A673 (cell line): ENCODE measurements at places on chromosomes 2 and 18. TPM values are rescaled to one million over a fixed set of nuclear protein-coding genes. Genes with fewer than 3 reads are reported as not detected.

The ANKRD62 gene
- not detected in 2 replicates for total RNA-seq

The MC5R gene
- total RNA-seq = not detected in 2 replicates

The IFT172 gene
- 42.2 and 50.4 TPM in 2 replicates for total RNA-seq

The CNTNAP5 gene
- total RNA-seq = not detected in 2 replicates

The ZSWIM2 gene
- total RNA-seq = not detected in 2 replicates

The LIMS2 gene
- total RNA-seq = 1.2 and 1.5 TPM in 2 replicates

The B4GALT6 gene
- total RNA-seq = 5.7 and 6.0 TPM in 2 replicates

The ACVR1C gene
- 0.13 TPM in 1 of 2 replicates, not detected in the other for total RNA-seq

The RND3 gene
- total RNA-seq = 10.2 and 15.0 TPM in 2 replicates

The BOLL gene
- not detected in 2 replicates for total RNA-seq

The GRB14 gene
- total RNA-seq = 0.55 and 0.73 TPM in 2 replicates

The PROKR1 gene
- total RNA-seq = 15.7 and 19.6 TPM in 2 replicates

The TRIB2 gene
- total RNA-seq = 92.3 and 100.0 TPM in 2 replicates

The ALPG gene
- not detected in 2 replicates for total RNA-seq

The L3MBTL4 gene
- not detected in 2 replicates for total RNA-seq

The FAM161A gene
- 12.8 and 14.9 TPM in 2 replicates for total RNA-seq

The LYG2 gene
- total RNA-seq = not detected in 2 replicates

The REV1 gene
- total RNA-seq = 38.1 and 41.2 TPM in 2 replicates

The ASPRV1 gene
- 0.59 and 0.73 TPM in 2 replicates for total RNA-seq

The NGEF gene
- total RNA-seq = 0.57 and 0.69 TPM in 2 replicates

The WDR12 gene
- 152 and 164 TPM in 2 replicates for total RNA-seq

The SLC66A3 gene
- 2.7 and 4.2 TPM in 2 replicates for total RNA-seq

The QPCT gene
- total RNA-seq = 2.2 and 4.2 TPM in 2 replicates

The CD8A gene
- total RNA-seq = not detected in 2 replicates
